Cortex of kidney (tissue), 1 donor: ENCODE measurements at places on chromosomes 7 and 10.

GRCh38 chr7:15620491-15621185, 58.8 kb upstream of the AGMO start:
- DNase-seq, result no peak

- no peak for DNase-seq
Observed at GRCh38 chr10:436013-436697, 253.3 kb downstream of the DIP2C start.

DNA sequence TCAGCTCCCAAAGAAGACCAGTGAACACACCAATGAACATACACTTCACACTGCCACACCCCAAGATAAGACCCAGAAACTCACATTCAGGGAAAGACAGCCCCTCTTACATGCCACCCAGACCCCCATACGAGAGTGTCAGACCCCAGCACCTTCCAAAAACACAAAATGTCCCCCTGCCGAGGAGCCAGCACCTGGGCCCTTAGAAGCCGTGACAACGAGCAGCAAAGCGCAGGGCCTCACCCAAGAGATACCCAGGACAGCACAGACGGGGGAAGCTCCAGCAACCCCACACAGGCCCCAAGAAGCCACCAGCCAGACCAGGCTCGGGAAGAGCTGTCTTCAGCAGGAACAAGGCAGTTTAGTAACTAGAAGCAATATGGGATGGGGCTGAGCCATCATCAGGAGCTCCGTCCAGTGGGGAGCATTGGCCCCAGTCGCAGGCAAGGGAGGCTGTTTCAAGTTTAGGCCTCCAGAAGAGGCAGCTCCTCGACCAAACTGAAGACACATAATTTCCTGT, 243.6 kb downstream of the PTPRN2 start:
- DNase-seq, result no peak

DNA sequence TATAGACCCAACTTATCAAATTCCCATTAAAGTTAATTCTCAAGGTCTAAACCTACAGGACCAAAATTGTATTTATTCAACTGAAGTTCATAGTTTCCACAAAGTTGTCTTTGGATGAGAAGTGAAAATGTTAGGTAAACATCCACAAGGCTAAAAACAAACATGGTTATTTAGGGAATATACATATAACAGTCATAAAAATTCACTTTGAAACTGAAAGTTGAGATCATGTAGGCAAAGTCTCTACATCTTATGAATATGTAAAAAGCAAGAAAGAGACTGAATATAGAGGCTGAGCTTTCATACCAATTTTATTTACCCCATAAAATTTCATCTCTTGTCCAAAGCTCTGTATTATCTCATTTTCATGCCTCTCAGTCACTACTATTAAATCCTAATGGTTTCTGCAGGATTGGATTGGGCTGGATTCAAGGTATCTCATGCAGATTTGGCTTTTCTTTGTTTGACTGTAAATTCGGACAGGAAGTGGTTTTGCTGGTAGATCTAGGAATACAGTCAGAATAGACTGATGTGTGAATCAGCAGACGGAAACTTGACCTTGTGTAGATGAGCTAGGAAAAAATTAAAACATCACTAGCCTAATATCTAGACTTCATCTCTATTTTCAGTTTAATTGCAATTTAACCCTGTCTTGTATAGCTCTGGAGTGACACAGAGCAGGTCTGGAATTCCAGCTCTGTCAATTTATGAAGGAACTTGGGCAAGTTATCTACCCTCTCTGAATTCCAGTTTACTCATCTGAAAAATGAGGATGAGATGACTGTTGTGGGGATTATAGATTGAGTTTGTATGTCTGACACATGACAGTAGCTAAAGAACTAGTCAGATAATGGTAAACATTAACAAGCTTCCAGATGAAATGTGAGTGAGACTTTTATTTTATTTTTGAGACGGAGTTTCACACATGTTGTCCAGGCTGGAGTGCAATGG, 27.3 kb upstream of the SKAP2 start:
- no peak for DNase-seq

DNA sequence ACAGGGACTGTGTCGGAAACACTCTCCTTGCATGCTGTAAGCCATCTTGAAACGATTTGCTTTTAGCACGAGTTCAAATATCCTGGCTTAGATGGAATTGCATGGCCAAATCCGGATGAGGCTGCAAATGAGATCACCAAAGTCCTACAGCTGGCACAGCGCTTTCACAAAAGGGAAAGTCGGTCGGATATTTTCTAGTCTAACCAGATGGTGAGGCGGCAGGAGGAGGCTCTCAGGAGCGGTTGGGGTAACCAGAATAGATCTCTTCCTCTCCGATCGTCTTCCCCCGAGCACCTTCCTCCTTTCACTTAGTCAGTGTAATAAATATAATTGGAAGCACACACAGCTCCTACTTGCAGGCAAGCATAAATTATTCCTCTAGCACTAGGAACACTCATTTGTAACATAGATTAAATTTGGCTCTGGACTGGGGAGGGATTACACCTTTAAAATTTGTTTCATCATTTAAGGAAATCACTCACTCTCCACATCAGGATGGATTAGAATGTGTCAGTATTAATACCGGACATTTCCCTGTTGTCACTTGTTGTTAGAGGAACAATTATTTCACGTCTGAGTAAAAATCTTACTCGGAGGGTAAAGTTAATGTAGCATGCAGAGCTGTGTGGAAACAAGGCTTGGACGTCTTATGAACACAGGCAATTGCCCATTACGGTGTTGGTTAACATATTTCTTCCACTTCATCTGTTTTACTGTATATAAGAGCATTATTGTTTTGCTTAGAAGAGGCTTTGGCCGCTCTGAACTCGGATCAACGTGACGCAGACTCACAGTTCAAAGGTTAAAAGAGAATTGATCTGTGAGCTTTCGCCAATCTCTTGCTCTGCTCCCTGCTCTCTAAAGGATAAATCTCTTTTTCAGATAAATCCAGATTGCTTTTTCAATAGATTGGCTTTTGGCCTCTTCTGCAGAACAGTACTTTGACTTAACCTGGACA, 857.9 kb downstream of the TYW1 start:
- DNase-seq, result no peak

DNA sequence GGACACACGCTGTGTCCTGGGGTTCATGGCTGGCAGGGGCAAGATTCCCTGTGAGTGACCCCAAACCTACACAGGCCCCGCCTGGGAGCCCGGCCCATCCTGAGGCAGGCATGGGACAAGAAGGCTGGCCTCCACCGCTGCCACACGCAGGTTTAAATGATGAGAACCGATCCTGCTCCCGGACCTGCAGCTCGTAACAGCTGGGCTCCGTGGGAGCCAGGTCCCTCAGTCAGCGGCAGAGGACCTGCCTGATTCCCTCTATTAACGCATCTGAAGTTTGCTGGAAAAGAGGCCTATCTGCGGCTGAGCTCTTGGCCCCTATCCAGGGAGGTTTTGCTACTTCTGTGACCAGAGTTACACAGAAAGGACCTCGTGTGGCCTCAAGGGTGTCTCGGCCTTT, 112.3 kb downstream of the VIPR2 start:
- no peak for DNase-seq

- DNase-seq, result no peak
Observed at GRCh38 chr7:38177621-38178003, 433 bp upstream of the STARD3NL start.

GRCh38 chr10:71703577-71703976, 16.0 kb downstream of the C10orf105 start:
- no peak for DNase-seq

GRCh38 chr10:111774486-111774885, 409.1 kb downstream of the GPAM start:
- DNase-seq, result no peak

GRCh38 chr10:113859261-113859660, 4.8 kb downstream of the NHLRC2 start:
- no peak for DNase-seq

- DNase-seq, result no peak
Observed at GRCh38 chr7:112587504-112587903, 106.7 kb downstream of the LSMEM1 start.

DNA sequence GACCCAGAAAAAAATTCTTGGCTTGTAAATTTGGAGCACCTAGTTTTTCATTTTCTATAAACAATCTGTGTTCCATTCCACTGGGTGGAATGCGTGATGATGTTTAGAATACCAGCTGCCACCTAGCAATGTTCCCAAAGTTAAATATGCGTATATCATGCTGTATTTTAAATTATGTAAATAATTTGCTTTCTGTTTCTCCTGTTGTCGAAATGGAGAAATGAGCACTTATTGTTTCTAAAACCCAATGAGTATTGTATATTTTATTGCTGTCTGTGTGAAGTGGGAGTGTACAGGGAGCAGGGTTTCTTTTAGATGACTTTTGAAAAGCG, 49.4 kb upstream of the CELF2 start:
- DNase-seq, result no peak

GRCh38 chr7:148014001-148014400, 576.6 kb upstream of the C7orf33 start:
- no peak for DNase-seq

DNA sequence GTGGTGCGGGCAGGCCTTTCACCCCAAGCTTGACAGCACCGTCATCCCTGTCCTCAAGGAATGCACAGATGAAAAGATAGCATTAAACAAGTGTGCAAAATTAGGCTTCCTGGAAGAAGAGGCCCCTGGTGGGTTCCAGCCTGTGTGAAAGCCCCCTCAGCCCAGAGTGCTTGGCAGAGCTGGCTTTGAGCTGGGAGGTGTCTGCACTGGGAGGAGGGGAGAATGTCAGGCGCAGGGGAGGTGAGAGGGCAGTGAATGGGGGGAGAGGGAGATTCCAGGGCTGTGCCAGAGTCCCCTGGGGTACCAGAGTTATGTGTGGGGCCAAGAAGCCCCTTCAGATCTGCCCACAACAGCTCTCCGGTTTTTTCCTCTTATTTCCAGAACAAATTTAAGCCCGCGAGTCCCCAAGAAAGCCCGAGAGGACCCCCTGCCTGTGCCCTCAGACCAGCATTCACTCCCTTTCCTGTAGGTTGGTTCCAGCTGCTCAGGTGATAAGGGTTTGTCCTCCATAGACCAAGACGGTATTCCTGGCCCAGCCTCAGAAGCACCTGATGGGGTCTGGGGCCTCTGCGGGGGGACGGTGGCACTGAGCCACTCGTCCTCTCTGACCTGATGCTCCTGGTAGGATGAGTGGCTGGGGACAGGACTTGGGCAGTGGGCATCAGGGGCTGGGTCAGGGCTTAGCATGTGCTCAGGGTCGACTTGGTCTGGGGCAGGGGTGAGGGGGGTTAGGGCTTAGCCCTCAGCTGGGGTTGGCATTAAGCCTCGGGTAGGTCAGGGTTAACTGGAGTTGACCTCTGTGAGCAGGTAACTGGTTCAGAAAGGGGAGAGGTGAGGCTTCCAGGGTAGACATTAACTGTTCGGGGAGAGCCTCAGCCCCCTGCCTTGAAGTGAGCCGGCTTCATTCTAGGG, 43.4 kb downstream of the ADCYAP1R1 start:
- DNase-seq, result no peak

DNA sequence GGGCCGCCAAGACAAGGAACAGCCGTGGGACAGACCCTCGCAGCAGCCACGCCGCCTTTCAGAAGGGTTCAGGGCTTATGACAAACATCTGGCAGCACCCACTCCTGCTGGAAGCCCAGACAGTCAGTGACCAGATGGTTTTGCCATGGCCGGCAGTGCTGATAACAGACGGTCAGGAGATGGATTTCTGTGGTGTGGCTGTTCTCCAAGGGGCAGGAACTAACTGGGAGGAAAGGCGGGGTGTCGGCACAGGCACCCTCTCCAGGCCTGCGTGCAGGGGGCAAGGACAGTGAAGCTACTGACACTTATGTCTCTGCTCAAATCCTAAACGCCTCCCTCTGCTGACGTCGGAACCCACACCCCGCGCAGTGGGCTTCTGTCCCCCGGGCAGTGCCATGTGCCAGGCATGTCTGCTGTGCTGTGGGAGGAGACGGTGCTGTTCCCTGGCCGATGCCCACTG, 416.1 kb downstream of the DNAJB6 start:
- DNase-seq, result no peak

GRCh38 chr7:40205992-40206391, 71.2 kb downstream of the SUGCT start:
- DNase-seq, result no peak

DNA sequence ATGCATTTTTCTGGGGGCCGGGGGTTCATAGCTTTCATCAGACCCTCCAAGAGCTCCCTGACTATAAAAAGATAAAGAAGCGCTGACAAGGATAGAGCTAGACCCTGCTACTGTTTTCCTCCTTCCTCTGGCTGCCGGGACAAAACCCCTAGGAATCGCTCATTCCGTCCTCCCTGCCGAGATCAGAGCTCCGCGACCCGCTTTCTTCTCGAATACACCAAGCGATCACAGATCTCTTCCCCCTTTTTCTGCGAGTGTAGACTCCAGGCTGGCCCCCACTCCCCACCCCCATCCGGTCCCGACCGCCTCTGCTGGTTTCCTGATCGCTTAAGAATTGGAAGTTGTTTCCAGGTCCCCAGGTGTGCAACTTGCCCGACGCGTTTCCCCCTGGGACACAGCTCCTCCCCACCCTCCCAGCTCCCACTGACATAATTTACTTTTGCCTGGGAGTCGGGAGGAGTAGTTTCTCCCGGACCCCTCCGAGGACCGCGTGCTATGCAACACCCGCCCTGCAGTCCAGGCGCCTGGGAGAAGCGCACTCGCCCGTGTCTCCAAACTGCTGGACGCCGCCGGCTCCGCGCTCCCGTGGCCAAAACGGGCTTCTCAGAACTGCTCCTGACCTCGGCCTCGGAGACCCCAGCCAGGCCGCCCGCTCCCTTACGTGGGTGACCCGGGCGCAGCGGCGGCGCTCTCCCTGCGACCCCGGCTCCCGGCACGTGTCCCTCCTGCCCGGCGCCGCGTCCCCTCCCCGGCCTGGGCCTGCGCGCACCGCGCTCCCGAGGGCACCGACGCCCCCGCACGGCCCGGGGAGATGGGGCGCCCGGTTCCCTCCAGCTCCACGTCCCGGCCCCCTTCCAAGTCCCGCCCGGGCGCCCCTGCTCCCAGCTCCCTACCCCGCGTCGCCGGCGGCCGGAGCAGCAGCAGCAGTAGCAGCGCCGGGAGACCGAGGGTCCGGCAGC, 552 bp downstream of the IL15RA start:
- no peak for DNase-seq

- no peak for DNase-seq
Observed at GRCh38 chr7:30224511-30225062, 59.8 kb upstream of the ZNRF2 start.

DNA sequence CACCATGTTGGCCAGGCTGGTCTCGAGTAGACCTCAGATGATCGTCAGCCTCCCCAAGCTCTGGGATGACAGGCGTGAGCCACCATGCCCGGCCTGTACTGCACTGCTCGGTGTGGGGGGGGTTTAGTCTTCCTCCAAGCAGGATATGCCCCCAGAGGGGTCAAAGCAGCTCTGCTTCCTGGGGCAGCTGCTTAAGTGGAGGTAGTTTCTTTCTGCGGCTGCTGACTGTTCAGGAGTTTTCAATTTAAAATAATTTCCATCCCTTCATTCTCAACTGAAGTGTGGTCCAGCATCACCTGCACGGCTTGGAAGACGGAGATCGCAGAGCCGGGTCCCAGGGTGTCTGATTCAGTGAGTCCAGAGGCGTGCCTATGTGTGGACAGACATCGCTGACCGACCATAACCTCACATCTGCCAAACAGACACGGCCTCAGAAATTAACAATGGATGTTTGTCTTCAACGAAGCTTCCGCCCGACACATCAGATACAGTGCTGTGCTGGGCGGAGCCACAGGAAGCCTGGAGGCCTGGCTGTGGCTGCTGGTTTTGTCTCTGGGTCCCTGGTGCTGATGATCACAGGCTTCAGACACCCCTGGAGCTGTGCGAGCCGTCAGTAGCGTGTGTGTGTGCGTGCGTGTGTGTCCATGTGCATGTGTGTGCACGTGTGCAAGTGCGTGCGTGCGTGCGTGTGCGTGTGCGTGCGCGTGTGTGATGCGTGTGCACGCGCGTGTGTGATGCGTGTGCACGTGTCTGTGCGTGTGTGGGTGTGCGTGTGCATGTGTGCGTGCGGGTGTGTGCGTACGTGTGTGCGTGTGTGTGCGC, 226.5 kb upstream of the PITRM1 start:
- no peak for DNase-seq
